ENCODE measurements at places on chromosomes 4 and X.

GRCh38 chr4:108730579-108730978 is 32.3 kb downstream of the ETNPPL start:
- DNase-seq, result no peak

- no peak for DNase-seq
These were observed 4.0 kb downstream of the PPM1K start for GRCh38 chr4:88280228-88280795.

DNA sequence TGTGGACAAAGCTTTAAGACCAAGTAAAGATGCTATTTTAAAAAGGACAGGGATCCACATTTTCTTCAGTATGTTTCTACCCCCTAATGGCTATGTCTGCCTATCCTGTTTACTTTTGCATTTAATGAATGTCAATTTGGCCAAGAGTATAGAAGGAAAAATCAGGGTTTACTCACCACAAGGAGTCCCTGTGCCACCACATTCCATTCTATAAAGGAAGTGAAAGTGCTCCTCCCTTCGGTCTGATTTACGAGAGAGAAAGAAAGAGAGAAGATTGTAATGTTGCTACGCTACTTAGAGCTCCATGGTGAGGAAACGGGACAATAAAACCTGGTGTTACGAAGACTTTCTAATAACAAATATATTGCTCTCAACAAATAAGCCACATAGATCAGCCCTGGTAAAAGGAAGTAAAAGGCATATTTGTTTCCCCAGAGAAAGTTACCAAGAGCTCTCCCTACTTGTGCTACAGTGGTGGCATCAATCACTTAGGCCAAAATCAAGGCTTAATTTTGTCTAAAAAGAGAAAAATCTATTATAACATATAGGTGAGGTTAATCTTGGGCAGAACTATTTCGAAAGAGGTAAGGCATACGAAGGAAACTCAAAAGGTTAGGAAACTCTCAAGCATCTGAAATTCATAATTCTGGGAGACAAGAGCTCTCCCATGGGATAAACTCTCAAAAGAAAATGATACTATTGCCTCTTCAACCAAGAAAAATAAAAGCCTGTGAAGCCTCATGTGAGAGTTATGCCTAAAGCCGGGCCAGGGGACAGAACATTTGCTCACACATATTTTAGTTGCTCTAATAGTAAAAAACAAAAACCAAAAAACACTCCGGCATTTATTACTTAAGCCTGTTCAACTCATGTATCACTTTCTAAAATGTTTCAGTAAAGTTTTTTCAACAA is 29.5 kb downstream of the TAPT1 start:
- no peak for DNase-seq

GRCh38 chrX:132955690-132956089 is 2.7 kb downstream of the HS6ST2 start:
- DNase-seq, result no peak

Measured in stimulated activated CD4-positive, alpha-beta T cell treated with anti-CD3 and anti-CD28 coated beads, Interleukin-4, amount 100 ng/mL, for 4 hours (primary cell).